NCI-H524 treated with DMSO at 0.1 percent for 48 hours (cell line): ENCODE measurements at places on chromosomes 12 and 14.

- no peak for DNase-seq
Measured at GRCh38 chr12:127108360-127109215, 1158.4 kb upstream of the TMEM132C start.

DNA sequence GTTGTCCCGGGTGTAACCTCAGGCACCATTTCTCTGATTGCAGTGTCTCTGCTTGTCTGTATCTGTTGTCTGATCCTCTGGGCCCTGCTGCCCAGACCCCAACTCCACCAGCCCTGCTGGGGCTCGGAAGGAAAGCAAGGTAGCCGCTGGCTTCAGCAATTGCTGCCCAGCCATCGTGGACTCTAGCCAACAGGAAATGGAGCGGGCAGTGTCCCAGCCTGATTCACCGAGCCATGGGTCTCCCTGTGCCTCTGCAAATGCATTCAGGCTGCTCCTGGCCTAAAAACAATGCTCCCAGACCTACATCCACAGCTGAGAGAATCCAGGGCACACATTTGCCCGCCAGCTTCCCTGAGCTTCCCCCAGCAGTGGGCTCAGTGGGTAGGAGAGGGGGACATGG is 9.2 kb downstream of the TUNAR start:
- no peak for DNase-seq

- no peak for DNase-seq
Measured at GRCh38 chr14:76774821-76775694, 13.8 kb downstream of the VASH1 start.

- DNase-seq: no peak
Measured at GRCh38 chr12:10960211-10960610, 21.1 kb upstream of the TAS2R14 start.

GRCh38 chr12:14365294-14366208 is at the start of gene ATF7IP:
Gene ATF7IP, plus strand, starts transcription at chr12:14365682. Its CDS starts 58,234 bp downstream, at chr12:14423916.
- DNase-seq: peak; percentile 93

DNA sequence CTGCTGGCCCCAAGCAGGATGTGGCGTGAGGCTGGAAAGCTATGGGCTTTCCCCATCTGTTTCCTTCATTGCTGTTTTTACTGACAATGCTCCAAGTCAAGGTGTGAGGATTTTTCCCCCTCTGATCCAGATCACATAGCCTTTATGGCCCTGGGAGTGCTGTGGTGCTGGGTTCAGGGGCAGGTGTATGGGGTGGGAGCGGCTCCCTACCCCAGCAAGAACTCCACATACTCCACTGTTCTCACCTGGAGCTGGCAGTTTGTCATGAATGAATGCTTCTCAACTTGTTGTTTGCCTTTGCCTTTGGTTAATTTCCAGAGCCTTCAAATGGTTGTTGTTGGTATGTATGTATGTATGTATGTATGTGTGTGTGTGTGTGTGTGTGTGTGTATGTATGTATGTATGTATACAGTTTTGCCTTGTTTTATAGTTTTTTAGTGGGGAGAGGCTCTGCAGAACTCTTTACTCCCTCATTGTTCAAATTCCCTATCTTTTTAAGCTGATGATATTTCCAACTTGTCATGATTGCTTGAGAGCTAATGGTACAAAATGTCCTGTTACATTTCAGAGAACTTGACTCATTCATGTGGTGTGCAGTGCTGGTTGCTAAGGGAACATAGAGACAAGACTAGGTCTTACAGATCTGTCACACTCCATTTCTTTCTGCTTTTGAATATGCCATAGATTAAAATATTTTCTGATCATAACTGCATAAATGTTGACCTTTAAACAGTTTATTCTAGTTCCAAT is 36.6 kb upstream of the ASPG start:
- DNase-seq: no peak

- DNase-seq: no peak
Measured at GRCh38 chr12:95582230-95583058, 31.2 kb upstream of the USP44 start.

DNA sequence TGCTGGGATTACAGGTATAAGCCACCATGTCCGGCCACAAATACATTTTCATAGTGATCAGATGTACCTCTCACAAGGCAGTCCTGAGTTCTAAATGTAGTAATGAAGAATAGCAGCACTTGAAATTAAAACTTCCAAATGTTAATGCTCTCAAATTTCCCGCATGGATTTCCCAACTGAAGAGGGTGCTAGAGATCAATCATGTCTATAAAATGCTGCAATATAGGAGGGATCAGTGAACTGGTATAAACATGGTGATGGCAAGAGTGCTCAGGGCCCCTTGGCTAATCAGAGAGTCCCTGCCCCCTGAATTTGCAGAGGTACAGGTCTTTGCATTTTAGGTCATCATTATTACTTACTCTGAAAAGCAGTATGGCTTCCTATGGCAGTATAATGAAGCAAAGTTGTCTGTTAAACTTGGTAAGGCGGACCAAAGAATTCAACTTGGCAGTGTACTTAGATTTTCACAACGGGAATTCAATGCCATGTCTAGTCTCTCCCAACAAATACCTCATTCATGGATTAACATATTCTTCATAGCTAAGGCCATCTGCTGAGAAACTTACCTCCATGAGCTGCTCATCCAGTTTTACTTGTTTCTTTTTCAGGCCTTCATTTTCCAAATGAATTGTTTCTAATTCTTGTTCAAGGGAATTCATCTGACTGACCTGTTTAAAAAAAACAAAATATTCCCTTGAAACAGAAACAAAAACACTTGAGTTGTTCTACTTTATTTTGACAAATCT is 67.0 kb upstream of the SAV1 start:
- no peak for DNase-seq

- DNase-seq: no peak
Measured at GRCh38 chr14:75283162-75283832, 4.7 kb downstream of the FOS start.

DNA sequence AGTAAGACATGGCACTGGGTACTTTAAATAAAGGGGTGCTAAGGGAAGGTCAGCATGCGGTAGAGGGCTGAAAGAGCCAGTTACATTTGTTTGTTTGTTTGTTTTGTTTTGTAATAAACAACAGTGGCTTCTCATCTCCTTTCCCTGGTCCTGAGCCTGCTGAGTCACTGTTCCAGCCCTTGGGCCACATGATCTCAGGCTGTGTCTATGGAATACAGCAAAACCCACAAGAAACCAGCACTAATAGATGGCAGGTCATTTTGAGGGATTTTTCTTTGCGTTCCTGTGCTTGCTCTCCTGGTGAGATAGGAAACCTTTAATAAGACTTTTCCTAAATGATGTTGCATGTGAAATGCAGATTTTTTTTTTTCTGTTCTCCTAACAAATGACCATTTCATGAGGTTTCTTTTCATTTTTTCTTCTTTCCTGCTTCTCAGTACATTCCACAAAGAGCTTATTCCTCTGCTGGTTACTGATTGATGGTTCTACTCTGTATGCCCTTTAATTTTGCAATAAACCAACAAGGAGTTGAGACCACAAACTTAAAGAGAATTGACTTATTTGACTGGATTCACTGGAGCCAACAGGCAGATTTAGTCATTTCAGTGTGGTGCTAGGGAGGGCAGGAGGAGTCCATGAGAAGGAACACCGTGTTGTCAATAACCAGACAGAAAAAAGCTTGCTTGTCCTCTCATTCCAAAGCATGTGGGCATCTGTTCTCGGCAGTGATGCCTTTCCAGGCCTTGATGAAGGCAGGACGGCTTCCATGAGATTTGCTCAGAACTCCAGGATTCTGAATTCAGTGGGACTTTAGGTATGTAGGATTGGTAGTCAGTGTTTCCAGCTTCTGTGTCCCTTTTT is 459.2 kb downstream of the RAD51B start:
- no peak for DNase-seq

- DNase-seq: no peak
Measured at GRCh38 chr12:109919456-109919855, 19.4 kb downstream of the TCHP start.

DNA sequence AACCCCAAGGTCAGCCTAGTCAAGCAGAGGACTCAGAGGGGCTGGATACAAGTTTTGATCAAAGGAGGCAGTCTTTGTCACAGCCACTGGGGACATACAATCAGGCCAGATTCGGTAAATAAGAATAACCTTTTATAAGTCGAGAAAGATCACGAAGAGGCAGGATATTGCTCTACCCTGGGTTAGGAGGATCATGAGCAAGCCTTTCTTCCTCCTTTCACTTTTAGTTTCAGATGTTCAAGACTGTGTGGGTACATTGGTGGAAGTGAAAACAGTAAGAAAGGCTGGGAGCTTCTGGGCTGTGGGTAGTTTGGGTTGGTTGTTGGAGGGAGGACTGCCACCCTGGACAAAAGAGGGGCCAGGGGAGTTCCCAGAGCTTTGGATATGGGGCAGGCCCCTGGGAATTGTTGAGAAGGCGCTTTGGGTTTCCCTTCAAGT is 127.7 kb downstream of the SNAPC1 start:
- no peak for DNase-seq

DNA sequence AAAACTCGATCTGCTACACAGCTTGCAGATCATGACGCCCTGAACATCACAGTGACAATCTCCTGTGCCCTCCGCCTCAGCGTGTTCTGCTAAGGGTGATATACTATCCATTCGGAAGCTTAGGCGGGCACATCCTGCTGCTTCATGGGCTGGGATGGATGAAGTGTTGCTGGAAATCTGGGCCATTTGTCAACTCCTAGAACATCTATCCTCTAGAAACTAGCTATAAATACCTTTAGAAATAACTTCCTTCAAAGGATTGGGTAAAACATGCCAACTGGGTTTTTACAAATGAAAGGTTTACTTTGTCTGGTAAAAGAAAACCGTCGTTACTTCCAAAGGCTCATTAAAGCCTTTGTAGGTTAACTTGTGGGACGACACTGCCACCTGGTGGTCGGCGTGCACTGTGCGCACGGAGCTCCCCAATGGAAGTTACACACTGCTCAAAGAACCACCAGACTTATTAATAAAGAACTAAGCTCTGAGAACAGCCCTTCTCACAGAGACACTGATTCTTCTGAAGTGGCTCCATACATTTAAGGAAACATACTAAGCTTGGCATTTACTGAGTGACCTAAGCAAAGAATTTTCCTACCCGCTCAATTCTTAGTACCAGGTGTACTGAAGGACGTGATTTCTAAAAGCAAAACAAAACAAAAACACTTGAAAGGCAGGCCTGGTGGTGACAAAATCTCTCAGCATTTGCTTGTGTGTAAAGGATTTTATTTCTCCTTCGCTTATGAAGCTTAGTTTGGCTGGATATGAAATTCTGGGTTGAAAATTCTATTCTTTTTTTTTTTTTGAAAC is 21.6 kb upstream of the CACNA2D4 start:
- no peak for DNase-seq

- no peak for DNase-seq
Measured at GRCh38 chr12:57782243-57782607, 362 bp upstream of the TSFM start.

- no peak for DNase-seq
Measured at GRCh38 chr12:94174576-94174975, 26.2 kb downstream of the PLXNC1 start.

DNA sequence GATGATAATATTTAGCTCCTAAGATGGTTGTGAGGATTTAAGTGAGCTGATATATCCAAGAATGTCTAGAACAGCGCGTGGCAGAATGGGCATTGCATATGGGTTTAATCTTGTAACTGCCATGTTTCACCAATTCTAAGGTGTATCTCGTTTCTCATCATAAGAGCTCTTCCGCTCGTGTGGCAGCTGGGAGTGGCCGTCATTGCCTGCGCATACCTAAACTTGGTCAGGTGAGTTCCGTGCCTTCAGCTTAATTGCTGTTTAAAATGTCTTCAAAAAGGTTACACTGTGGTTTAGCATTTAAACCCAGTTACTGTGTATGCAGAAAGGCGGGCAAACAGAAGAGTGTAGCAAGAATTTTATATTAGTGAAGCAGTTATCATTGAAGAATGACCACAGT is 4.5 kb upstream of the AQP2 start:
- DNase-seq: no peak

DNA sequence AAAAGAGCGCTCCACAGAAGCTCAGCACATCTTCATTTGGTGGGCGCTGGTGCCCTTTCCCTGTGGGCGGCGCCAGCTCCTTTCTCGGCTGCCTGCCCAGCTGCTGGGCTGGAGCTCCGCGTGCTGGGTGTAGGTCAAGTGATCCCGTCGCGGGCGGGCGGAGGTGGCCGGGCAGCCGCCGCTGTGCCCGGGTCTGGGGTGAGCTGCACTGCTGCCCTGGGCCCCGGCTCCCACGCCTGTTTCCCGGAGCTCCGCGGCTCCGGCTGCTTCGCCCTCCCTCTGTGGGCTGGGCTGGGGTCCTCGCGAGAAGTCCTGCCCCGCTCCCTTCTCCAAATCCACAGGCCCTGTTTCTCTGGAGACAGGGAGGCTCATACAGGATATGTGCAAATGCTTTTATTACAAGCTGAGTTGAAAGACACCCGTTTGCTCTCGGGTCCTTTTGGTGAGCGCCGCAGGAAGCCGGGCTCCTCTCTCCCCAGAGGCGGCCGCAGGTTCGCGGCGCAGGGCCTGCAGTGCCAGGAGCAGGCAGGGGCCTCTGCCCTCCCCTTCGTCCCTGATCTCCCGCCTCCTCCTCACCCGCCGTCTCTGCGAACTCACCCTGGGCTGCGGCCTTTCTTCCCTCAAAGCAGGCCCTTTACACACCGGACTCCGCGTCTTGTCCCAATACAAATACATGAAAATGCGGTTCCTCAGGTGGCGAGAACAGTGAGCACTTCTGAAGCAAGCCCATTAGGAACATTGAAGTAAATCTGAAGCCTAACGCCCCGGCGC is 67.8 kb upstream of the CAPRIN2 start:
- peak; percentile 28 for DNase-seq

DNA sequence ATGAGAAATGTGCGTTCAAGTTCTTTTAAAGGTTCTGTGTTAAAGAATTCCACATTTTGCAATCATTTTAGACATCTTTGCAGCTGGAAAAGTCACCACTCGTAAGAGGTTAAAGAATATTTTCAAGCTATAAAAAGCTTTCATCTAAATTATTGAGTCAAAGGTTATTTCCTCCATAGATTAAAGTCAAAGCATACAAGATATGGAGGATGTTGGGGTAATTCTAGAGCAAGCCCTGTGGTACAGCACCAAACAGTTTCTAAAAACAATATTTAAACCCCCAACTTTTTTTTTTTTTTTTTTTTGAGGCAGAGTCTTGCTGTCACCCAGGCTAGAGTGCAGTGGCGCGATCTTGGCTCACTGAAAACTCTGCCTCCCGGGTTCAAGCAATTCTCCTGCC is 1299.8 kb upstream of the TMEM132C start:
- no peak for DNase-seq

DNA sequence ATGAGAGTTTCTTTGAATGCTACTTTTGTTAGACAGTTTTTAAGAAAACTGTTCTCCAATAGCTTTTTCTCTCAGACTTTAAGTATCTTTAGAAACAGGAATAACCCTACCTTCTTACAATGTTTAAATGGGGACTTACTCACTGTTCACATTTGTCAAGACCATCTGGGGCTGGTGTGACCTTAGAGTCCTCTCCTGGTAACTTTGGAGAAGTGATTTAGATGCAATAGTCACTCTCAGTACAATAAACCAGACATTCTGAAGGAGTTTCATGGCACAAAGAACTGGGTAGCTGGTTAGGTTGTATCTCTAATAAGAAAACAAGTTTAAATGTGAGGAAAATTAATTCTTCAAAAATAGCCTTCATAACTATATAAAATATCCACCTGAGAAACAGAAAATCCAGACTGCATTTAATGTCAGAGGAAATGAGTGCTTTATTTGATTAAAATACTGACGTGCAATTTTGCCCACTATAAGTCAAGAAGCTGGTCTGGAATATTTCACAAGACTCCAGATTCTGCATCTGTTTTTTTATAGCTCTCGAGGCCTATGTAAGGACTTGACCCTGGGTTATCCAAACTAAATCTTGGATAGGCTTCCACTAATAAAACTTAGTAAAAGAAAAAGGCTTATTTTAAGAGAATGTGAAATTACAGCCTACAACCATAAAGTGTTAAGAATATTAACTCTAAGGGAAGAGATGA is 108.7 kb downstream of the PTGER2 start:
- DNase-seq: no peak

GRCh38 chr12:90794212-90794611 is 160.8 kb downstream of the CCER1 start:
- no peak for DNase-seq
